ENCODE measurements at places on chromosomes 6 and 20.

DNA sequence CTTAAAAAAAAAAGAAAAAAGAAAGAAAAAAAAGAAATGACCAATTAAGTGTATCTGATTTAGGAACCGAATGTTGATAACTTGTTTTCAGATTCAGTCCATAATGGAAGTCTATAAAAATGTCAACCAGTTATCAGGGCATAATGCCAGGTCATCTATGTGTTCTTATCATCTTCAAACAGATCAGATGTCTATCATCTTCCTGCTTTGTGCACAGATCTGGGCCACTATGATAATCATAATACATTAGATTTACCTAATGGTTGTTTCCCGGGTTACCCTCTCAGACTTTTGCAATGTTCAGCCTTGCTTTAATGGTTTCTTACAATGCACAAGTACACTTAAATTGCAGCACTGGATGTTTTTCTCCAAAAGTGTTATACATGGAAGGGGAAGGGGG lies 100.6 kb downstream of the NKAIN2 start:
- no peak for DNase-seq

GRCh38 chr20:48585061-48585870 lies 242.5 kb downstream of the PREX1 start:
- no peak for DNase-seq

DNA sequence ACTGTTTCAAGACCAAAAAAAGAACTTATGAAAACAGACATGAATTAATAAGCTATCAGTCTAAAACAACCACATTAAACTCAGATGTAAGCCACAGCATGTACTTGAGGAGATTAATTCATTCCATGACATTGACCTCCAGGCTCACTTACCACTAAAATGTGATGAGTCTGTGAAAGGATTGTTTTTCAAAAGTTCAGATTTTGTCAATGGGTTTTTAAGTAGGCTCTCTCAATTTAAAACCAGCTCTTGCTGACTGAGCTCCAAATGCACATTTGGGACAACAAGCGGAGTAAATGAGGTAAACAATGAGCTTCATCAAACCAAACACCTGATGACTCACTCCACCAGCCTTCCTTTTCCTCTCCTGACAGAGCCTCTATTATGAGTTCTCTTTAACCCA lies 197.0 kb downstream of the SIM1 start:
- no peak for DNase-seq

GRCh38 chr6:24931296-24931695 lies 4.5 kb downstream of the RIPOR2 start:
- DNase-seq: no peak

DNA sequence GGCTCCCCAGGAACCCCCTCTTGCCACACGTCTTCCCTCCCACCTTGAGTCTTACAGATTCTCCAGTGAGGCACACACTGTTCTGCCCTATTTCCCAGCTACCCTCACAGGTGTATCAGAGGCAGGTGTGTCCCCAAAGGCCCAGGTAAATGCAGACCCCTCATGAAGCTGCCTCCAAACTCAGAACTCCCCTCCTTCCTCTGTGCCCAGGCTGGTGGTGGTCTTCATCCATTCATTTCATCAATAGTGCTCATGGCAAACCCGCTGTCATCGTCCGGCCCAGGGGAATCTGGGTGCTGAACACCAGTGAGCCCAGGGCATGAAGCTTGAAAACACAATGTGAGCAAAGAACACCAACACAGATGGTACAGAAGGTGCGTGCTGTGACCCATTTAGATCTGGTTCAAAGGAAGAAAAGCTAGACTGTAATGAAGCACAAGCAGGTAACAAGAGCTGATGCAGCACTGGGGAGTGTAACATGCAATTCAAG lies 213.1 kb downstream of the SYNDIG1 start:
- no peak for DNase-seq
